Progenitor cell of endocrine pancreas (in vitro differentiated cells): ENCODE measurements at places on chromosomes 1 and 21.
A peak's percentile ranks its signal among the peaks of the same experiment; 100 is the strongest.

GRCh38 chr1:93471911-93472310 is 24.0 kb downstream of the FNBP1L start:
- DNase-seq, result no peak

DNA sequence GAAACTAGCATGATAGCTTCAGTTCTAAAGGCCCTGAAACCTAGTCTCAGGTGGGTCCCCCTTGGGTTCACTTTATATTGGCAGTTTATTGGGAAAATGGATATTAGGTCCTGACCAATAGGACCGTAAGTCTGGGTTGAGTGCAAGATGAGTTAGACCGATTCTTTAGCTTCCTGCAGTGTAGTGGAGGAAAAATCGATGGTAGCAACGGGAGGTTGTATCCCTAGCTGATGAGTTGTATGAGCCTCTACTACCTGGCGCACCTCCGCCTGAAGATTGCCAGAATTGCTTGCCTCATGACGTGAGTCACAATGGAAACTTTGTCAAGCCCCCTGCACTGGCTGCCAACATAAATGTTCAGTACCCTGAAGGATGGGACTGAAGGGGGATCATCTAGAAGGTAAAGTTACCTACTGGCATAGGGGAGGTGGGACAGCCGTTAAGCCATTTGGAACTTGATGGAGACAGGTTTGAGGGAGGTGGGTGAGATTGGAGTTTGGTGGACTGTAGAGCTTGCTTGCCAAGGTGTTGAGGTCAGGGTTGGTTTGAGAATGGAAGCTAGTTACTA is 3.9 kb downstream of the RCC1 start:
- DNase-seq, result no peak

DNA sequence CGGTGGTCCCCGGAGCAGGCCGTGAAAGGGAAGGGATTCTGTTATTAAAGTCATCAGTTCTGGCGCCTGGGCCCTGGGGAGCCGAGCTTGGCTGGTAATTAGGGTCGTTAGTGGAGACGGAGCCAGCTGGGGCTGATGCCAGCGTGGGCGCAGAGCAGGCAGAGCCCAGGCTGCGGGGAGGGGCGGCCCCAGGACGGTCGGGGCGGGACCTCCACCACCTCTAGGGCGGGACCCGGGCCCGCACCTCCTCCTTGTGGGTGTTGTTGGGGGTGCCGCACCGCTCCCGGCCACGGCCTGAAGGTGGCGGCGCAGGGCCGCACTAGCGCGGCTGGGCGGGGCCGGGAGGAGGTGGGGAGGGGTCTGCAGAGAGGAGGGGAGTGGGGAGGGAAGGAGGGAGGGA is 470.6 kb downstream of the PTPRU start:
- peak; percentile 52 for DNase-seq

GRCh38 chr1:110945626-110946025 is 18.1 kb downstream of the LRIF1 start:
- DNase-seq, result no peak

- DNase-seq, result no peak
Measured at GRCh38 chr1:108913105-108913948, 36.5 kb downstream of the GPSM2 start.

- DNase-seq, result no peak
Measured at GRCh38 chr1:24362982-24363614, 43.9 kb downstream of the GRHL3 start.

GRCh38 chr1:158329300-158329699 is 2.0 kb downstream of the CD1B start:
- DNase-seq, result no peak

GRCh38 chr1:96416701-96417444 is 304.7 kb upstream of the PTBP2 start:
- DNase-seq, result no peak

GRCh38 chr1:58059789-58060188 is 486.7 kb downstream of the OMA1 start:
- DNase-seq, result no peak

GRCh38 chr1:77929806-77930205 is 41.4 kb downstream of the NEXN start:
- no peak for DNase-seq

DNA sequence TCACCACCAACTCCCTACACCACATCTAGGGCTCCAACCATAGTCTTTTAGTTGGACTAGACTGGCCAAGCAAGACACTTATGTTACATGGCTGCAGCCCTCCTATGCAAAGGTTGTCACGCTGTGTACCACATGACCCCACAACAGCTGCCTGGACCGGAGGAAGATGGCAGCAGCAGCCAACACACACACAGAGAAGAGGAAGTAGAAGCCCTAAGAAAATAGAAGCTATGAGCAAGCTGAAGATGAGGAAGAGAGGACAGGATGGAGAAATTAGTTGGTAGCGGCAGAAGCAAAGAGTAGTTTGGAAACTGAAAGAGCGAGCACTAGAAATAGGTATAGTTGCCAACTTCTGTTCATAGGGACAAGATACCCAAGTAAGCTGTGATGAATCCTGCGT is 60.8 kb upstream of the RALGPS2 start:
- no peak for DNase-seq

GRCh38 chr1:176119549-176119948 is 87.5 kb downstream of the COP1 start:
- no peak for DNase-seq

DNA sequence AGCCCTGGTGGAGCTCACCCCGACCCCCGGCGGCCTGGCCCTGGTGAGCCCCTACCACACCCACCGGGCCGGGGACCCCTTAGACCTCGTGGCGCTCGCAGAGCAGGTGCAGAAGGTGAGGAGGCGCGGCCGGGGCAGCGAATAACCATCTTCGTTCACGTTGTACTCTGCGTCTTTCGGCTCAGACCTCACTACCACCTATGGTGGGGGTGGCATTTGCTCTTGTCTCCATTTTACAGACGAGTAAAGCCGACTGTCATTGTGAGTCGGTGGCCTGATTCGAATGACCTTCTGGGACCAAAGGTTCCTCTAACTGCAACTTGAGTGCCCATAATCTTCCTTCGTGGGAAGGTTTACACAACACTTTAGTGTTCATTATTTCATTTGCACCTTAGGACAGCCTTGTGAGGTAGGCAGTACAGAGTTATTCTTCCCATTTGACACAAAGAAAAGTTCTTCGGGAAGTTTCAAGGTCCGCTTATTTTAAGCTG is 506 bp downstream of the C1orf50 start:
- no peak for DNase-seq

- peak; percentile 42 for DNase-seq
Measured at GRCh38 chr1:17059391-17060305, 5.8 kb upstream of the SDHB start.

GRCh38 chr1:119139403-119139802 is 1.1 kb downstream of the WARS2 start:
- DNase-seq, result no peak

DNA sequence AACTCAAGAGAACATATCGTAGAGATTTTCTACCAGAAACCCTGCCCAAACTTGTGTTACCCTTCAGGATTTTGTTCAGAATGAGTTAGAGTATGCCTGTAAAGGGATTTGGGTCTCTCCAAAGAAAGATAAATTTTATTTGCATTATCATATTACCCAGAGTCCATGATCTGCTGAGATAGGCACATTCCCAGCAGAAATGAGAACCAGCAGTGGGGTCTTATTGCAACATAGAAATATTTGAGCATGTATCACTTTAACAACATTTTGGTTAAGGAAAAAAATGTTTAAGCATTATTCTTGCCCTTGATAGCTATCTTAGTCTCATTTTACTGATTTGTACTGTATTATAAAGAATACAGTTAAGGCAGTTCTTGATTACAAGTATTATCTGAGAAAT is 10.6 kb downstream of the VCAM1 start:
- no peak for DNase-seq
